Natural killer cell treated with Interleukin-12 subunit alpha and Interleukin-12 subunit beta and Interleukin-15 and Interleukin-18, amount 100 ng/mL, for 72 hours (primary cell): ENCODE measurements at places on chromosomes 4 and X. TPM values are rescaled to one million over a fixed set of nuclear protein-coding genes. Genes with fewer than 3 reads are reported as not detected.

Gene AFF2
- 5.1 TPM for total RNA-seq

Gene CRLF2
- 2.3 TPM for total RNA-seq

Gene RTL3
- 0.14 TPM for total RNA-seq

Gene RAB9B
- total RNA-seq, result 0.45 TPM

Gene LONRF3
- total RNA-seq, result 8.0 TPM

Gene KLB
- total RNA-seq, result not detected

Gene IL1RAPL1
- total RNA-seq, result not detected

Gene MTNR1A
- not detected for total RNA-seq

Gene SLC9B2
- 46.6 TPM for total RNA-seq

Gene HS3ST1
- total RNA-seq, result not detected

Gene DRP2
- 0.64 TPM for total RNA-seq

Gene MAGEB3
- not detected for total RNA-seq

Gene MAGEE2
- not detected for total RNA-seq

Gene CPXCR1
- total RNA-seq, result not detected

Gene SH3D19
- not detected for total RNA-seq

Gene SRPK3
- not detected for total RNA-seq

Gene RAI2
- not detected for total RNA-seq

Gene LNX1
- total RNA-seq, result not detected
